NCI-H1930 (cell line): ENCODE measurements at places on chromosomes 11 and 22.

DNA sequence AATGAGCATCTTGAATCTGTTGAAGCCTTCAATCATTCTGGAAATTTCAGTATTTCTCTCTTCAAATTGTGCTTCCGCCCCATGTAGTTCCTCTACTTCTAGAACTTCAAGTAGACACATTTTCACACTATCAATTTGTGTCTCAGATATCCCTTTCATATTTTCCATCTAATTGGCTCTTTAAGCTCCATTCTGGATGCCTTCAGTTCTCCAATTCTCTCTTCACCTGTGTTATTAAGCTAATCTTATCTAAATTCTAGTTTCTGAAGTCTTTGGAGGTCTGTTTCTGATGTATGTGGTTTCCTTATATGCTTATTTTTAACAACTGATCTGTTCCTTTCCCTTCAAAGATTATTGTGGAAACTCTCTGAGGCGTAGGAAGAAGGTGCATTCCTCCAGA is 36.3 kb downstream of the CSTF3 start:
- DNase-seq = no peak

- peak; percentile 62 for DNase-seq
Observed at GRCh38 chr11:60924110-60924905, at the start of gene TMEM132A. TSS of gene TMEM132A (plus strand) at chr11:60924460. CDS start at chr11:60924634, 174 bp downstream.

DNA sequence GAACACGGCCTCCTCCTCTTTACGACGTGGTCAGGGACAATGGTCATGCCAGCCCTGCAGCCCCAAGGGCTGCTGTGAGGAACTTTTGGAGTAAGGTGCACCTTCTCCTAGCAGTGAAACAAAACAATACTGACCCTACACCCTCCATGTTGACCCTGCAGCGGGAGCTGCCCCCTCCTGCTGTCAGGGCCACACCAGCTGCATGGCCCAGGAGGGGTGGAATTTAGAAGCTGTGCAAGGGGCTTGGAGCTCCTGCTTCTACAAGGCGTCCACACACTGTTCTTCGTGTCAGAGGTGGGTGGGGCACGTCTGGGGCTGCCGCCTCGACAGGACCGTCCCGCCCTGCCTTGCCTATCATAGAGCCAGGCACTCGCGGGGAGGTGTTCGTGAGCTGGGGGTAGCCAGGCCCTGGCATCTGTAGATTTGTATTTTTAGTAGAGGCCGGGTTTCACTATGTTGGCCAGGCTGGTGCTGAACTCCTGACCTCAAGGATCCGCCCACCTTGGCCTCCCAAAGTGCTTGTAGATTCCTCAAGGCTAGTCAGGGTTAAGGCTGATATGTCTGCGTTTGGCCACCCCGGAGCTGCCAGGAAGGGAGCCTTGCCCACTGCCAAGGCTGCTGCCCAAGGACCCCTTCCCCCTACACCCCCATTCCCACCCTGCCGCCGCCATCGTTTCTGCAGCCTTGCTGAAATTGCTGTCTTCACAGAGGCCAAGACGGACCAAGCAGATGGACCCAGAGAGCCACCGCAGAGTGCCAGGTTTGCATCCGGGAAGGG is 15.9 kb downstream of the INCENP start:
- DNase-seq = no peak

DNA sequence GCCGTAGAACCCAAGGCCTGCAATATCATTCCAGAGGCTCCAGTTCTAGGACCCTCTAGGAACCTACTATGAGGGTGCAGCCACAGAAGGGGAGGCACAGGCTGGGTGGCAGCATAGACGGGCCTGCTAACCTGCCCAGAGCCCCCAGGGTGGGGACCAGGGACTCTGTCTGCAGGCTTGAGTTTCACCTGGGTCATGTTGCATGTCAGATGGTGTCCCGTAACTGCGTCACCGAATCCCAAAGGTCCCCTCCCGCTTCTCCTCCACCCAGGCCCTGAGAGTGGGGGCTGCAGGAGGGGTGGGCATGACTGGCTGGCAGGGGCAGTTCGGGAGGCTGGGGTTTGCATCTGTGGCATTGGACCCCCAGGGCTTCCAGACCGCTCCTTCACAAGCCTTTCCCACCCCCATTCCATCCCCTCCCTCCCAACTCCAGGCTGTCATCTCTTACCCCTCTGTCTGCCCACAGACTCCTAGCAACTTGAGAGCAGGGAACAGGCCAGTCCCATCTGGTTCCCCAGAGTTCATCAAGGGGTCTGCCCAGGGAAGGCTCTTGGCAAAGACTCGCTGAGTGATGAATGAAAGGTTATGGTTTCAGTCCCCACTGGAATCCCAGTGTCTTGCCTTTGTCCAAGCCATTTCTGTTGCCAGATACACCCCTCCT is 16.3 kb downstream of the MYO7A start:
- no peak for DNase-seq

GRCh38 chr11:59847626-59848025 is 2.3 kb upstream of the CBLIF start:
- no peak for DNase-seq

GRCh38 chr11:40273192-40273732 is 1186.2 kb downstream of the LRRC4C start:
- DNase-seq = no peak

GRCh38 chr11:79236541-79236971 is 204.3 kb downstream of the TENM4 start:
- DNase-seq = no peak

- DNase-seq = no peak
Observed at GRCh38 chr11:12809864-12810567, 135.8 kb downstream of the TEAD1 start.
